ENCODE measurements at places on chromosomes 13 and 19.

DNA sequence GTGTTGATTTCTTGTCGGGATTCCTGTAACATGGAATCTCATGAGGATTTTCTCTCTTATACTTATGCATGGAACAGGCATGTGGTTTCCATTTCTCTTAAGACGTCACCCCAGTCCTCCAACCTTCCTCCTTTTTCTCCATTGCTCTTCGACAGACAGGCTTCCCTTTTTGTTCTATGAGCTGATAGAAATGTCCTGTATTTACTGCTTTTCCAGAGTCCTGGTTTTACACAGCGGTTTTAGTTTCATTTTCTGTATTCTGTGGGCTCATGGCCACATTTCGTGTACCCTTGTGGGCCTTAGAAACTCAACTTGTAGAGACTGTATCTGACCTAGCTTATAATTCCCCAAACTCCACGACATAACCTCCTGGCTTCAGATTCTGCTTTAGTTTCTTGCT, 113.1 kb downstream of the PAN3 start:
- DNase-seq = no peak

GRCh38 chr13:66673401-66673800, 556.7 kb downstream of the PCDH9 start:
- no peak for DNase-seq

- DNase-seq = no peak
Measured at GRCh38 chr13:112053167-112053743, 13.7 kb upstream of the SOX1 start.

DNA sequence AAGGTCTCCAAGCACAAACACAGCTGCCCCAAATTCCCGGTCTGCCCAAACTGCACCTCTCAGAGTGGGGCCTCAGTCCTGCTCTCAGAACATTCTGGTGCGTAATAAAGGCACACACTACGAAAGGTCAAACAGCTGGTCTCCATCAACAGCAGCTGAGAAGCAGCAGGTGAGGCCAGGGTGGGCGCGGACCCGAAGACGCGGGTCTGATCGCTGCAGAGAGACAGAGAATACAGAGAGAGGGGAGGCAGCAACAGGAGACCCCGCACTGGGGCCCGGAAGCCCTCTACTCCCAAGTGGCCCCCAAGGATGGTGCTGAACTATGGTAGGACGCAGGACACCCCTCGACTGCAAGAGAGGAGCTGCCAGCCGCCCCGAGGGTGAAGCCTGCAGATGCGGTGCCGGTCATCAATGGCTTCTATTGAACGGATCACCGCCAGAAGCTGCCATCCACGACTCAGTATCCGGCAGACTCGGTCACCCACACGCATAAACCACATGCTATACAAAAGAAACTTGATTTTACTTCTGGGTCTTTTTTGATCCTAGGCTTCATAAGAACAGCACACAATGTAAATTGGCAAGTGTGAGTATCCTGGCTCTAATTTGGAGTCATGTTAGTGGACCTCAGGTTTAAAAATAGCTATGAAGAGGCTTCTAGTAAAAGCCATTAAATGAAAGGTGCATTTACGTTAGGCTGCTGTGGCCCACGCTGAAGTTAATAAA, 33.4 kb downstream of the STK24 start:
- DNase-seq = no peak

DNA sequence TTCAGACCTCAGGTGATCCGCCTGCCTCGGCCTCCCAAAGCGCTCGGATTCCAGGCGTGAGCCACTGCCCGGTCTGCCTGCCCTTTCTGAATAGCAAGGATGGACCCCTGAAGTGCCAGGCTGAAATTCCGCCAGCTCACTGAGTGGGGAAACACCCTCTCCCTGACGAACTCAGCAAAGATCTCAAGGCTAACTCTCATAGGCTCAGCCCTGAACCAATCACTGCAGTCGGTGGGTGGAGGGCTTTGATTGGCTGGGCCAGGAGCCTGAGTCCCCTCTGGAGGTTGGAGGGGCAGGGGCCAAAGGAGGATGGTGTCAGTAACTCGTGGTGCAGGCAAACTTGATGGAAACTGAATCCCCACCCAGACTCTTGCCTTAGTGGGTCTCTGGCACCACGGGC, 11.2 kb upstream of the COMP start:
- no peak for DNase-seq

- peak; percentile 37 for DNase-seq
Measured at GRCh38 chr19:18426416-18426767, 7.2 kb downstream of the SSBP4 start.

- DNase-seq = no peak
Measured at GRCh38 chr13:43516401-43516833, 270.4 kb downstream of the ENOX1 start.

- DNase-seq = no peak
Measured at GRCh38 chr13:22839603-22840530, 340.9 kb upstream of the SGCG start.

DNA sequence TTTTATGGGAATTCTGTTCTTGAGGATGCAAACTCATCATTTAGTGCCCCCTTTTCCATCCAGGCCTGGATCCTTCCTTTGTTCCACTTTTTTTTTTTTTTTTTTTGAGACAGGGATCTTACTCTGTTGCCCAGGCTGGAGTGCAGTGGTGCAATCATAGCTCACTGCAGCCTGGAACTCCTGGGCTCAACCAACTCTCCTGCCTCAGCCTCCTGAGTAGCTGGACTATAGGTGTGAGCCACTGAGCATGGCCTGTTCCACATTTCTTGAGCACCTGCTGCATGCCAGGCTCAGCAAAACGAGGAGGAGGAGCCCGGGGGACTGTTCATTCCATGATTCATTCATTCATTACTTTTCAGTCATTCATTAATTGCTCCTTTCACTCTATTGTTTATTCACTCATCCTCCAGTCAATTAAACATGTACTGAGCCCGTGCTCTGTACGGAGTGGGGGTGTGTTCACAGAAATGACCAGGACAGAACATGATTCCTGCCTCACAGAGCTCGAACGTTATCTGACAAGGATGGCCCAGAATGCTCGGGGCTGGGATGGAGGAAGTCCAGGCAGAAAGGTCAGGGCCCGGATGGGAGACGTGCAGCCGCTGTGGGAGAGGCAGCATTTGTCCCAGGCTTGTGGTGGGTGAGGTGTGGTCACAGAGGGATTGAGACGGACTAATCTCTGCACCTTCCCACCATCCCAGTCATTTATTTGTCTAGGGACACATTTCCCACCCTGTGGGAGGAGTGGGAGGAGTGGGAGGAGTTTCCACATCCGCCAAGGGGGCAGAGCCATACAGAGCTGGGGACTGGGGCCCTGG, 51.2 kb upstream of the SHKBP1 start:
- no peak for DNase-seq

- DNase-seq = no peak
Measured at GRCh38 chr19:47226426-47227351, 4.3 kb downstream of the BBC3 start.

GRCh38 chr19:56245121-56245740, 27.3 kb upstream of the EDDM13 start:
- no peak for DNase-seq

- DNase-seq = peak; percentile 90
Measured at GRCh38 chr19:41352609-41353465, 885 bp downstream of the TGFB1 start.

DNA sequence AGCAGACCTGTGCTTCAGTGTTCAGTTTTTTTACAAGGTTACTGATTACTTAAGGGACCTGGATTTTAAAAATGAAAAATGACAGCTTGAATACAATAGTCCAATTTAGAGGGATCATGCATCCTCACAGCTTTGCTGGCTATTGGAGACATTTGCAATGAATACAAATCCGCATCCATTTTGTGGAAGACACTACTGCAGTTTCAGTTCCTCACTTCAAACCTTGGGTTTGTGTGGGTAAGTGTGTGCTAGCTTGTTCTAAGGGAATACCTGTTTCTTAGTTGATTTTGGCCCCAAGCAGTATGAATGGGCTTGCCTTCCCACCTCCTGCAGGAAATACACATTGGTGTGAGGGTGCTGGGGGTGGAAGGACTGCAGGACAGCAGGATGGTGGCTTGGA, 222.4 kb downstream of the OLFM4 start:
- DNase-seq = no peak

GRCh38 chr13:44470638-44471562, 97.3 kb downstream of the SERP2 start:
- peak; percentile 43 for DNase-seq

- DNase-seq = no peak
Measured at GRCh38 chr13:50250401-50250800, 235.2 kb downstream of the KCNRG start.

- no peak for DNase-seq
Measured at GRCh38 chr19:52938761-52939160, 15.5 kb upstream of the ZNF888 start.

- DNase-seq = no peak
Measured at GRCh38 chr19:10346509-10346908, 7.1 kb upstream of the ICAM3 start.

DNA sequence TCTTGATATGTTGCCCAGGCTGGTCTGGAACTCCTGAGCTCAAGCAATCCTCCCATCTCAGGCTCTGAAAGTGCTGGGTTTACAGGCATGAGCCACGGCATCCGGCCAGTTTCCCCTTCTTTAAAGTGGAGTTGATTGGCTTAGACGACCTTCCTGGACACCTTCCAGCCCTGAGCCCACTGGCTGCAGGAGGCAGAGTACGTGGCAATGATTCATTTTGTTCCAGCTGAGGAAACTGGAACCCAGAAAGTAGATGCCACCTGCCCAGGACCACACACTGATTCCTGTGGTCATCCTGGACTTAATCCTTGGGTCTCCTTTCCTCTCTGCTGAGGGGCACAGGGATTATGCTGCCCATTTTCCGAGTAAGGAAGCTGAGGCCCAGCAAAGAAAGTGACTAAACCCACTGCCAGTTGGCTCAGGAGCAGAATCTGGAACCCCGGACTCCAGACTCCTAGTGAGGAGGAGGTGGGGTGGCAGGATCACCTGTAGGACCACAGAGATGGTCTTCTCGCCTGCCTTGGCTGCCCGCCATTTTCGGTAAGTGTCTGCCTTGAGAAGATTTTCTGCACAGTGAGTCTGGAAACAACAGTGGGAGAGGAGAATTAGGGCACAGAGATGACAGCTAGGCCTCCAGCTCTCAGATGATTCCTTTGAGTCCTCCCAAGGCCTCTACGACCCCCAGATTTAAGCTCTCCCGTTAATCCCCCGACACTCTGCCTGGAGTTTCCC, 737 bp downstream of the XRCC1 start:
- DNase-seq = no peak

DNA sequence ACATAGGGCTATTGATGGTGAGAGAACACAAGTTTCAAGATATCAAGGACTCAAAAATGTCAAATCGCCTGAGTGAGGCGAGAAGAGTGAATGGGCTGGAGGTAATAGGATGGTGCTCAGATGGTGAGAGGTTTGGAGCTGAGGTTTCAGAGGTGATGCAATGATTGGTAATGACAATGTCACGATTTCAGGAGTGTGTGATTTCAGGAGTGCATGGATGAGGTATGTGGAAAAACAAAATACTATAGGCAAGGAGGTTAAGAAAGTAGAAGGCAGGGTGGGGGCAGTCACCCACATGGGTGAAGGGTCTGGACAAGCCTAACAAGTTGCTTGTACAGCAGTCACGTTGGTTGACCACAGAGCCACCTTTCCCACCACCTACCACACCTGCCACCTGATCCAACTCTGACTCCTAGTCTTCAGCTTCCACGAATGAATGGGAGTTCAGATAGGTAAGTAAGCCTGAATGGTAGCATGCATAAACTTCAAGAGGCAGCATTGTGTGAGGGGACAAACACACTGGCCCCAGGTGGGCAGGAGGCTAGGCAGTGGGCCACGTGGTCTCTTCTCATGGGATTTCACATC, 71.5 kb downstream of the RUBCNL start:
- DNase-seq = no peak

DNA sequence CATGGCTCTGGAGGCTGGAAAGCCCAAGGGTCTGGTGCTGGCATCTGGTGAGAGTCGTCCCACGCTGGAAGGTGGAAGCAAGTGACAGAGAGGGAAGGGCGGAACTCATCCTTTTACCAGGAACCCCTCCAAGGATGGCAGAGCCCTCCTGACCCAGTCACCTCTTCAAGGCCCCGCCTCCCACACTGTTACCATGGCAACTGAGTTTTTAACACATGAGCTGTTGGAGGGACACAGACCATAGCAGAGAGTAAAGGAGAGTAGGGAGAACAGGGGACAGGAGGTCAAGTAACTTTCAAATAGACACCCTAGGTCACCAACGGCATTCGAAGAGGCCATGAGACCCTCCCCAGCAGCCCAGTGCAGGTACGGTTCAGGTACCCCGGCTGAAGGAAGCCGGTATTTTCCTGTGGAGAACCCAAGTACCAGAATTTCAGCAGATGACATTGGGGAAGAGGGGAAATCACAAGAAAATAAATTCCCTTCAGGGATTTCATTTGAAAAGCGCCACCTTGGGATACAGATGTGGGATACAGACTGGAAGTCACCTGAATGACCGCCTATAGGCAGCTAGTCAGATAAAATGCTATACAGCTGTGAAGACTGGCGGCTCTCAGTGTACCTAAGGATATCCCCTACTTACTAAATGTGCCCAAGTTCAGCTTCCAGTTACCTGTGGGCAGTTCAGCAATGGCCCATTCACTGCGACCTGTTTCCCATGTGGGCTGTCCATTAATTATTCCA, 8.0 kb downstream of the IL17D start:
- peak; percentile 26 for DNase-seq

DNA sequence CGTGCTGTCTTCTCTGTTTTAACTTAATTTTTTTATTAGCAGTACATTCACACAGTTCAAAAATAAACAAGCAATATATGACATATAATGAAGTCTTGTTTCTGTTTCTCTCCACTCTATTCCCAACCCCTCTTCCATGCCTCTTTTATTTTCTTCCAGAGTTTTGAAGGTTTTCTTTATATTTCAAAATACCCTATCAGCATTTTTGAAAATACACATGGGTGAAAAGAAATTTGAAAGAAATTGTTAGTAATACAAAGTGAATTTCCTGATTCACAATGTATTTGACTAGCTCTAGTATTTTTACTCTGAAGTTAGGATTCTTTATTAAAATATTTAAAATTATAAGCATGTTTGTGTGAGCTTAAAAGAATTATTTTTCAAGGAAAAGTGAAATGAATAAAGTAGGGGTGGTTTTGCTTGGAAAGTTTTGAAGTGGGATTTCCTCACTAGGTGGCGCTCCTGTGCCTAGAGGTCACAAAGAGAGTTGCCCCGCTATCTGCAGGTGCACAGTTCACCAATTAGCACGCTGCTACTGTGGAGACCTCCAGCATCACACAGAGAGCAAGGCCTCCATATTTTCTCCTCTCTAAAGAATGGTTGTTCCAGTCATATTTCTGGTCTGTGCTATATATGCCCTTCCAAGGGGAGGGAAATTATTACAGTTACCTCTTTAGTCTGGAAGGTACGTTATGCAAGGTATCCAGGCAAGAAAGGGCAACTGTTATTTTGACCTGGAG, 37.6 kb downstream of the SOX21 start:
- DNase-seq = peak; percentile 27

- no peak for DNase-seq
Measured at GRCh38 chr19:52665529-52665928, 27.4 kb upstream of the ZNF83 start.

GRCh38 chr19:10694706-10695307, 6.4 kb upstream of the QTRT1 start:
- DNase-seq = peak; percentile 22

GRCh38 chr13:102567857-102568256, 28.9 kb upstream of the TPP2 start:
- DNase-seq = no peak

Data from B cell (primary cell).